ENCODE measurements at places on chromosomes 5 and 9.

DNA sequence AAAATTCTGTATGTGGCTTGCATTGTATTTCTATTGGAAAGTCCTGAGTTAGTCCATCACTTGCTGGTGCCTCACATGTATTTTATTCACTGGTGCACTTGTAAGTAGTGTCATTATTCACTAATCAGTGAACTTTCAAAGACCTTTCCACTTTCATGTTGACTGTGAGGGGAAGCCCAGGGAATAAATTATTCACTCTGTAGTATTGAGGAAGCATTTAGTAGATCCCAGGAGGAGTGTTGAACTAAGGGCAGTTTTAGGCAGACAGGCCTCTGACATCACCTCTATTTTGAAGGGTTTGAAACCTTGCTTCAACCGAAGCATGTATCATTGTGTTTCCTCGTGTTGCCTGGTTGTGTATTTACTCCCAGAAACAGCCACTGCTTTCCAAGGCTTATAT is 705.4 kb upstream of the RIOK2 start:
- no peaks in the 10 kb centered on the region for H3K36me3 ChIP-seq
- no peaks in the 10 kb centered on the region for H3K27me3 ChIP-seq
- no peaks in the 10 kb centered on the region for H3K4me1 ChIP-seq
- no peak for DNase-seq
- H3K4me3 ChIP-seq: no peak overlapping the region
- H3K27ac ChIP-seq: no peak overlapping the region

DNA sequence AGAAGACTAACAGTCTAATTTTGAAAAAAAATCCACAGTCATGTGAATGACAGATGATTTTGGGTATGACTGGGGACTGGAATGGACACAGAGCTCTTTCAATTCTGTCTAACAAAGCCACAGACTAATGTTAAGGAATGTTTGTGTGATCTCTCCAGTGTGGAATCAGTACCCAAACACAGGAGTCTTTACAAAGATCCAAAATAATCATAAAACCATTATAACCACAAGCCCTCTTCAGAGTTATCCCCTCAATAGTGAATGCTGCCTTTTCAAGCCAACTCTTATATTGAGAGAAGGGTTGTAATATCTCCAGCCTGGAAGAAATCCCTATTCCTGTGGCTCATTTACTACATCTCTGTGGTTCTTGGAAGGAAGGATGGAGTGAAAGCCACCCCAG is 552.0 kb upstream of the CLINT1 start:
- no peak overlapping the region for H3K4me3 ChIP-seq
- DNase-seq: no peak
- no peak overlapping the region for H3K27ac ChIP-seq
- no peaks in the 10 kb centered on the region for H3K27me3 ChIP-seq
- no peaks in the 10 kb centered on the region for H3K36me3 ChIP-seq

- peaks cover 2% of the 10 kb centered on the region for H3K27me3 ChIP-seq
- DNase-seq: no peak
- no peak overlapping the region for H3K4me3 ChIP-seq
- H3K4me1 ChIP-seq: no peaks in the 10 kb centered on the region
- no peak overlapping the region for H3K27ac ChIP-seq
Measured at GRCh38 chr5:10505517-10506095, 58.3 kb upstream of the ANKRD33B start.

DNA sequence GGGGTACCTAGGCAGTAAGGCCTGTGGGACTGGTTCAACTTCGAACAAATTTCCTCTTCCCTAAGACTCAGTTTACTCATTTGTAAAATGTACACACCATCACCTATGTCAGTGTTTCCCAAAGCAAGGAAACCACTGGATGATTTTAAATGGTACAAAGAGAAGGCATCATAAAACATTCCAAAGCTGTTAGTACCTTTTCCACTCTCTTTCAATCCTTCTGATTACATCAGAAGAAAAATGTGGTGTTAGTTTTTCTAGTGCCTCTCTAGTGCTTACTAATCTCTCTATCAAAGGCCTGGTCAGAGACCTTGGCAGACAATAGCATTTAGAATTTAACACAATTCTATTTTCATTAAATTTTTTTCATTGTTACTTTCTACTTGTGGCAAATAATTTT is 18.1 kb downstream of the NR6A1 start:
- H3K27me3 ChIP-seq: peaks cover 3% of the 10 kb centered on the region
- no peaks in the 10 kb centered on the region for H3K36me3 ChIP-seq
- H3K27ac ChIP-seq: no peak overlapping the region
- peaks cover 35% of the 10 kb centered on the region for H3K4me1 ChIP-seq
- no peak overlapping the region for H3K4me3 ChIP-seq

DNA sequence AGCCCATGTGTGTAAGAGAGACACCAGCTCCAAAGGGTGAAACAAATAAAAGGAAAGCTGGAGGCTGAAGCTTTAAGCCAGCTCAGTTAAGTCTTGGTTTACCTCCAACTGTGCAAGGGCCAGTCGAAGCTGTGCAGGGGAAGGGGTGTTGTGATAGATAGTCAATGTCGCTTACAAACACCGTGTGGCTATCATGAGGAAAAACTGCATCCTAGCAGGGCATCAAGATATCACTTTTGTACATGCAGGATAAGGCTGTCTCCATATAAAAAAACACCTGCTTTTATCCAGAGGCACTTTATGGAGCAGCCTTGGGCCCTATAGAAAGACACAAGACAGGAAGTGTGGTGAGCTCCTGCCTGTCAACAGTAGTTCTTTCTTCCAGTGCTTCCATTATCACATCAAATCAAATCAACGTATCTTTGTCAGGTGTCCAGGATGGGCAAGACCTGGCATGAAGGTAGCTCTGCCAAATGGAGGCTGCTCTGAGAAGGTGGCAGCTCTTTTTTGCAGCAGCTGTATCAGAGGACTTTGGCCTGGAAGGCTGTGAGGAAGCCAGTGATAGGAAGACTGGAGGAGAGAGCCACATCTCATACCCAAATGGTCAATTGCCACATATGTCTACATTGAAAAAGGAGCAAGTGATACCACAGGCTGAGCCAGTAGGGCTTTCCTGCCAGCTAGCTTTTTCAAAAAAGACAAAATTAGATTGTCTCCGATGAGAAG is 29.3 kb upstream of the SELENOP start:
- no peak for DNase-seq
- no peak overlapping the region for H3K4me3 ChIP-seq
- H3K27me3 ChIP-seq: no peaks in the 10 kb centered on the region
- H3K36me3 ChIP-seq: no peaks in the 10 kb centered on the region
- no peak overlapping the region for H3K27ac ChIP-seq
- no peaks in the 10 kb centered on the region for H3K4me1 ChIP-seq

- H3K27me3 ChIP-seq: no peaks in the 10 kb centered on the region
- no peaks in the 10 kb centered on the region for H3K36me3 ChIP-seq
- no peak overlapping the region for H3K4me3 ChIP-seq
- H3K27ac ChIP-seq: no peak overlapping the region
- DNase-seq: no peak
Measured at GRCh38 chr5:91867799-91868198, 484.7 kb upstream of the ARRDC3 start.

GRCh38 chr9:32426278-32426939 is 42.0 kb downstream of the ACO1 start:
- no peaks in the 10 kb centered on the region for H3K4me1 ChIP-seq
- peaks cover 24% of the 10 kb centered on the region for H3K36me3 ChIP-seq
- no peaks in the 10 kb centered on the region for H3K27me3 ChIP-seq
- H3K27ac ChIP-seq: no peak overlapping the region
- no peak for DNase-seq

DNA sequence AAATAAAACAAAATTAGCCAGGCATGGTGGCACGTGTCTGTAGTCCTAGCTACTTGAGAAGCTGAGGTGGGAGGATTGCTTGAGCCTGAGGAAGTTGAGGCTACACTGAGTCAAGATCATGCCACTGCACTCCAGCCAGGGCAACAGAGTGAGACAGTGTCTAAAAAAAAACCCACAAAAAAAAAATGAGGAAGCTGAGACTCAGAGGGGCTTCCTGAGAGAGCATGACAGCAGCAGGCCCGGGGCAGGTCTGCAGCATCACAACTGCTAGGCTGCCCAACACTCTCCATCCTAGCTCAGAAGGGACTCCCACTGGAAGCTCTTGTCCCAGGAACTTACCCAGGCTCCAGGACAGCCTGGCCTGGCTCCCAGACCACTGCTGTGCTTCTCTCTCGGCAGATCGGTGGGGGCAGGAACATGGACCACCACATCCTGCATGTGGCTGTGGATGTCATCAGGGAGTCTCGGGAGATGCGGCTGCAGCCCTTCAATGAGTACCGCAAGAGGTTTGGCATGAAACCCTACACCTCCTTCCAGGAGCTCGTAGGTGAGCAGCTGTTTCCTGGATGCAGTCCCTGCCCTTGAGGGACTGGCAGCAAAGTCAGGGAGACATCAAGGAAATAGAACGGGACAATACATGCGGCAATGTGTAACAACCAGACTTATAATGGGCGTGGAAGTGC is 19.1 kb downstream of the PTGS1 start:
- H3K27ac ChIP-seq: no peak overlapping the region
- DNase-seq: peak; percentile 2
- no peak overlapping the region for H3K4me3 ChIP-seq
- peaks cover 3% of the 10 kb centered on the region for H3K36me3 ChIP-seq

- no peaks in the 10 kb centered on the region for H3K36me3 ChIP-seq
- no peak overlapping the region for H3K27ac ChIP-seq
- H3K4me1 ChIP-seq: peaks cover 6% of the 10 kb centered on the region
- H3K27me3 ChIP-seq: no peaks in the 10 kb centered on the region
Measured at GRCh38 chr5:56317923-56318561, 84.9 kb upstream of the ANKRD55 start.

GRCh38 chr5:108093186-108093585 is 288.7 kb downstream of the FBXL17 start:
- peaks cover 3% of the 10 kb centered on the region for H3K27me3 ChIP-seq
- H3K27ac ChIP-seq: no peak overlapping the region
- DNase-seq: no peak
- H3K36me3 ChIP-seq: no peaks in the 10 kb centered on the region
